Vagina (tissue), 2 donors: ENCODE measurements at places on chromosomes 3 and 15. TPM values are rescaled to one million over a fixed set of nuclear protein-coding genes. Genes with fewer than 3 reads are reported as not detected.

The ADAMTS9 gene
- 118 TPM for total RNA-seq

The TRPM1 gene
- total RNA-seq: not detected

The CCDC39 gene
- not detected for total RNA-seq

The SERPINI2 gene
- not detected for total RNA-seq

The LRRIQ4 gene
- not detected for total RNA-seq

The TM6SF1 gene
- 3.9 TPM for total RNA-seq

The ZNF660 gene
- total RNA-seq: 0.98 TPM

DNA sequence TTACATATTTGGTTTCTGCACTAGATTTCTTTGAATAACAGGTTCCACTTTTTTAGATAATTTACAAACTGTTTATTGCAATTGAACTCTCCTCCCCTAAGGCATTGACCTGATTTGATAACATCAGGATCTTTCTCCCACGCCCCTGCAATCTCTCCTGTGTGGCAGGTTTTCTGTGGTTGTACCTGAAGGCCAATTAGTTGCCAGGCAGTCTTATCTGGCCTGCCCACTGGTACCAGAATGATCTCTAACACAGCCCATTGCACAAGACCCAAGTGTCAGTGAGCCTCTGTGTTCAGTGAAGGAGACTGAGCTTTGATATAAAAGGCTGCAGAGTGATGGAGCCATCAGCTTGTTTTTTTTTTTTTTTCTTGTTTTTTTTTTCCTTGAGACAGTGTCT, 3.3 kb downstream of the ACAD9 start:
- no peaks in the 10 kb centered on the region for H3K27me3 ChIP-seq
- peaks cover 40% of the 10 kb centered on the region for H3K4me1 ChIP-seq
- no peak overlapping the region for H3K27ac ChIP-seq
- no peaks in the 10 kb centered on the region for H3K36me3 ChIP-seq
- DNase-seq: no peak
- no peak overlapping the region for H3K4me3 ChIP-seq

GRCh38 chr15:23472033-23472432, 25.0 kb upstream of the GOLGA6L2 start:
- no peaks in the 10 kb centered on the region for H3K27me3 ChIP-seq
- no peak overlapping the region for H3K27ac ChIP-seq
- H3K36me3 ChIP-seq: no peaks in the 10 kb centered on the region
- H3K4me1 ChIP-seq: no peaks in the 10 kb centered on the region

DNA sequence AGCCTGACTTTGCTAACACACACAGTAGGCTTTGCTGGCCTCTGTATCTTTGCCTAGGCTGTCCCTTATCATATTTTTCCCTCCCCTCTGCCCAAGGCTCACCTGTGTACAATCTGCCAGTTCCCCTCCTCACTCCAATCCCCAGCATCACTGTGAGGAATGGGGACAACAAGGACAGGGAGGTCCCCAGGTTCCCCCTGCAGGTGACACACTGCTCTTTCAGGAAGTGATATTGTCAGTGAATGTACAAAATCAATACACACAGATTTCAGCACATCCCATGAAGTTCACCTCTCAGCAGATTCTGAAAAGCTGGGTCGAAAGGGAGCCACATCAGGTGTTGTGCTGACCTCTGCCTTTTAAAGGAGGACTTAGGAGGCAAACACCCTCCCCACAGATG, 177.5 kb downstream of the RAB11A start:
- H3K27ac ChIP-seq: no peak overlapping the region
- no peak for DNase-seq
- H3K36me3 ChIP-seq: no peaks in the 10 kb centered on the region
- H3K4me1 ChIP-seq: no peaks in the 10 kb centered on the region
- no peak overlapping the region for H3K4me3 ChIP-seq

DNA sequence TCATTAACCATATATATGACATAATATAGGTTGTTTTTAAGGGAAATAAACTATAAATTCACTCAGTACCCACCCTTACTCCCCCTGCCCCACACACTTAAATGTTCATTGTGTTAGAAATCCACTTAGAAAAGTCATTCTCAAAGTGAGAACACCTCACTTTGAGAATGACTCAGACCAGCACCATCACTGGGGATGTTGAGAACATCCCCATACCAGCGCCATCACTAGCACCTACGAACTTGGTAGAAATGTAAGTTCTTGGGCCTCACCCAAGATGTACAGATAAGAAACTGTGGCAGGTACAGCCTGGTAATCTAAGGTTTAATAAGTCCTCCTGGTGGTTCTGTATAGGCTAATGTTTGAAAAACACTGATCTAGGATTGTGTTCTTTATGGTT, 362.6 kb downstream of the LPP start:
- H3K4me1 ChIP-seq: peaks cover 13% of the 10 kb centered on the region
- H3K36me3 ChIP-seq: no peaks in the 10 kb centered on the region
- no peak overlapping the region for H3K4me3 ChIP-seq
- H3K27me3 ChIP-seq: no peaks in the 10 kb centered on the region

DNA sequence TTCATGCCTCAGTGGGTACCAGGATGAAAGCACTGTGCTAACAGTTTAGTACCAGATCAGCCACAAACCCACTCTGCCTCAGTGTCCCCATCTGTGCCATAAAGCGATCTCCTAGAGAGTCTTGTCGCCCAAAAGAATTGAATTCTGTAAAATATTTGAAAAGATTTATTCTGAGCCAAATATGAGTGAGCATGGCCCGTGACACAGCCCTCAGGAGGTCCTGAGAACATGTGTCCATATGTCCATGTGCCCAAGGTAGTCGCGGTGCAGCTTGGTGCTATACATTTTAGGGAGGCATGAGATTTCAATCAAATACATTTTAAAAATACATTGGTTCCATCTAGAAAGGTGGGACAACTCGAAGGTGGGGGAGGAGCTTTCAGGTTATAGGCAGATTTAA, 15.4 kb upstream of the NOX5 start:
- no peaks in the 10 kb centered on the region for H3K4me1 ChIP-seq
- no peaks in the 10 kb centered on the region for H3K36me3 ChIP-seq
- no peak overlapping the region for H3K27ac ChIP-seq
- DNase-seq: peak; percentile 28
- H3K4me3 ChIP-seq: no peak overlapping the region
- H3K27me3 ChIP-seq: no peaks in the 10 kb centered on the region

- H3K36me3 ChIP-seq: no peaks in the 10 kb centered on the region
- H3K27ac ChIP-seq: no peak overlapping the region
- H3K4me1 ChIP-seq: no peaks in the 10 kb centered on the region
- no peak overlapping the region for H3K4me3 ChIP-seq
Observed at GRCh38 chr15:82595203-82595602, 52.0 kb downstream of the CPEB1 start.

- DNase-seq: no peak
- H3K27ac ChIP-seq: no peak overlapping the region
- H3K4me1 ChIP-seq: no peaks in the 10 kb centered on the region
- H3K27me3 ChIP-seq: no peaks in the 10 kb centered on the region
- H3K4me3 ChIP-seq: no peak overlapping the region
Observed at GRCh38 chr3:49493901-49494300, 23.8 kb downstream of the DAG1 start.

- DNase-seq: no peak
- no peaks in the 10 kb centered on the region for H3K36me3 ChIP-seq
- peaks cover 27% of the 10 kb centered on the region for H3K4me1 ChIP-seq
- no peak overlapping the region for H3K4me3 ChIP-seq
- H3K27ac ChIP-seq: peak overlapping the region; percentile 11
- no peaks in the 10 kb centered on the region for H3K27me3 ChIP-seq
Observed at GRCh38 chr3:171873580-171873979, 30.4 kb downstream of the TMEM212 start.

DNA sequence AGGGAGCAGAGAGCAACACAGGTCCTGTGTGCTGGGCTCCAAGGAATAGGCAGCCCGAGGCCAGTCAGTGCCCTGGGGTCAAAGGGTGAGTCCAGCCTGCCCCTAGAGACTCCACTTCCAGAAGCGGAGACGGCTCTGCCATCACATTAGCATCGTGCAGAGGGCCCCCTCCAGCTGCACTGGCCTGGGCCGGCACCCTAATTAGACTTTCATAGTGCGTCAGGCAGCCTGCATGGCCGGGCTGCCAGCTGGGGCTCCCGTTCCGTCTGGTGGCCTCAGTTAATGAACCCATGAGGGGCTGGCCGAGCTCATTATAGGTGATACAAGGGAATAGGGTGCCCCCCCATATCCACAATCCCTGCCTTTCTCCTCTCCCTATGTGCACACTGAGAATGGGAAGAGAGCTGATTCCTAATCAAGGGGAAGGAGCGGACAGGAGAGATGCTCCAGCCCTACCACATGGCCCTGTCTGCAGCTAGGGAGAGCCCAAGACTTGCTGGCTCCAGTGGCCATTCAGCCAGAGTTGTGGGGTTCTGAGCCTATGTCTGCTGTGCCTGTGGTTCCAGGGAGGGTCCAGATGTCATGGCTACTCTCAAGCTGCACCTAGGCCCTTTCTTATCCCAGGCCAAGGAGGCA, 128.0 kb downstream of the SRGAP3 start:
- H3K4me3 ChIP-seq: no peak overlapping the region
- no peaks in the 10 kb centered on the region for H3K36me3 ChIP-seq
- no peaks in the 10 kb centered on the region for H3K4me1 ChIP-seq
- H3K27ac ChIP-seq: no peak overlapping the region
- no peak for DNase-seq
- no peaks in the 10 kb centered on the region for H3K27me3 ChIP-seq

GRCh38 chr3:39754549-39754948, 54.9 kb upstream of the MYRIP start:
- H3K4me1 ChIP-seq: no peaks in the 10 kb centered on the region
- DNase-seq: no peak
- H3K27ac ChIP-seq: no peak overlapping the region
- no peaks in the 10 kb centered on the region for H3K27me3 ChIP-seq
- no peaks in the 10 kb centered on the region for H3K36me3 ChIP-seq
- no peak overlapping the region for H3K4me3 ChIP-seq

DNA sequence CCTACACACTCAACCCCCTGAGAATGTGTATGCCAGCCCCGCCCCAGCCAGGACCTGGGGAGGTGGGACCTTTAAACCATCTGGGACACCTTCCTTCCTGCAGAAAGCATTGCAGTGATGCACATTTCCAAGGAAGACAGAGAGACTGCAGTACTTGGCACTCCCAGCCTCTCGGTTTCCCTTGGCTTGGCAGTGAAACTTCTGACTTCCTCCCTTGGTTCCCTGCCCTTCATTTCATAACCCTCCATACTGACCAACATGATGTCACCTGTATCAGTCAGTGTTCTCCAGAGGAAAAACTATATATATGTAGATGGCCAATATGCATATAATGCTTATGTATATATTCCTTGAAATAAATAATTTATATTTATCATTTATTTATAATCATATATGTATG, 103.2 kb downstream of the SST start:
- no peaks in the 10 kb centered on the region for H3K4me1 ChIP-seq
- no peak overlapping the region for H3K27ac ChIP-seq
- no peak overlapping the region for H3K4me3 ChIP-seq
- no peaks in the 10 kb centered on the region for H3K36me3 ChIP-seq

GRCh38 chr3:64884536-64884935, 196.7 kb upstream of the ADAMTS9 start:
- no peaks in the 10 kb centered on the region for H3K36me3 ChIP-seq
- H3K4me1 ChIP-seq: peaks cover 18% of the 10 kb centered on the region
- H3K27me3 ChIP-seq: no peaks in the 10 kb centered on the region
- peak overlapping the region; percentile 32 for H3K27ac ChIP-seq
- DNase-seq: no peak

DNA sequence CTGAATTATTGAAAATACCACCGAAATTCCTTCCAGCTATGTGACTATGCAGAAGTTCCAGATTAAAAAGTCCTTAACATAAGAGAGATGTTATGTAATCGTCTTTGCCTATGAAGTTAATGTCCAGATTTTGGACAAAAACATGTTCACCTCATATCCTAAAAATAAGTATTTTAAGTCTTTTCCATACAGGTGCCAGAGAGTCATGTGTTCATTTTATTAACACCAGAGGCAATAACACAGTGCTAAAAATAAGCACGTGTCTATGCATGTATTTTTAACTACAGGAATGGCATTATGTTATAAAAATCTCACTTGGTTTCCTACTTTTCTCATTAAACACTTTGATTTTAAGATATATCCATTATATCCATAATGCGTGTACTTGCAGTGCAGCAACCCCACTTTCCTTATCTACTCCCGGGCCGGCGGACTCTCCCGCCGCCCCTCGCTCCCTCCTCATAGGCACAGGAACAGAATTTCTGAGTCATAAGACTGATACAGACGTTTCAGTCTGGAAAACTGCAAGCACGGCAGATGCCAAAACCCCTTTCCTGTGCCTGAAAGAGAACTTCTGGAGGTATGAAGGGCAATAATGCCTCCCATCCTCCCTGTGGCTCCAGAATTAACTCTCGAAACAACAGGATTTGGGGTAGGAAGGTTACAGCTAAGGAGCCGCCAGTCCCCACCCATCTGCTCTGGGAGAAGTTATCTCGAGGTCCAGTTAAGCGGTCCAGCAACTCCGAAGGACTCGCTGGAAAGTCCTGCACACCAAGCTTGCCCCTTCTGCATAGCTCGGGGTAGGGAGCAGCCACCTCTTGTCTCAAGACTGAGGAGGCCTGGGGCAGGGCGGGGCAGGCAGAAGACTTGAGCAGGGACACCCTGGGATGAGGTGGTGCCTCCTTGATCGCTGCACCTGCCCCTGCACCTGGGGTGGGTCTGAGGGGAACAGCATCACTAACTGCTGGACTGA, 22.3 kb upstream of the PSTPIP1 start:
- H3K27ac ChIP-seq: no peak overlapping the region
- H3K27me3 ChIP-seq: no peaks in the 10 kb centered on the region
- no peaks in the 10 kb centered on the region for H3K36me3 ChIP-seq

- no peak overlapping the region for H3K27ac ChIP-seq
- DNase-seq: no peak
- H3K4me1 ChIP-seq: no peaks in the 10 kb centered on the region
- no peak overlapping the region for H3K4me3 ChIP-seq
Observed at GRCh38 chr3:72515941-72516340, 332.3 kb downstream of the SHQ1 start.

GRCh38 chr3:197407053-197407452, 108.6 kb upstream of the DLG1 start:
- H3K27ac ChIP-seq: no peak overlapping the region
- no peaks in the 10 kb centered on the region for H3K36me3 ChIP-seq
- no peak overlapping the region for H3K4me3 ChIP-seq
- H3K4me1 ChIP-seq: no peaks in the 10 kb centered on the region

DNA sequence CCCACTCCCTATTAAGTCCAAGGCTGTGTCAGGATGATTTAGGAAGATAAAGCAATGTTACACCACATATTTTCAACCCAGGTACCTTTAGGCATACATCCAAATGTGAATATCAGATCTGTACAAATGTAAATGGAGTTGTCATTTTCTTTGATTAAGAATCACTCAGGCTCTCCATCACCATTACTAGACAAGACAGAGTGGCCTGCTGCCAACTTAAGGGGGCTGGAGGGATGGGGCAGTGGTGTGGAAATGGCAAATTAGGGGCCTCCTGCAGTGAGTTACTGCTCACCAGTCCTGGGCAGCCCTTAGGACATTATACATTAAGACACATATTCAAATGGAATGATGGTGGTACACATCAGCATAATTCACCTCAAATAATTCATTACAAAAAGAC, 211.0 kb downstream of the TNIK start:
- no peak overlapping the region for H3K27ac ChIP-seq
- no peaks in the 10 kb centered on the region for H3K27me3 ChIP-seq
- H3K36me3 ChIP-seq: no peaks in the 10 kb centered on the region
- no peak overlapping the region for H3K4me3 ChIP-seq
- DNase-seq: no peak

- H3K27ac ChIP-seq: no peak overlapping the region
- no peak for DNase-seq
- H3K4me1 ChIP-seq: no peaks in the 10 kb centered on the region
- no peaks in the 10 kb centered on the region for H3K27me3 ChIP-seq
- H3K36me3 ChIP-seq: no peaks in the 10 kb centered on the region
Observed at GRCh38 chr3:171345107-171345843, 114.9 kb downstream of the TNIK start.
